ENCODE measurements at places on chromosomes 5 and 9. TPM values are rescaled to one million over a fixed set of nuclear protein-coding genes. Genes with fewer than 3 reads are reported as not detected.

Gene EMB
- total RNA-seq: 28.4 TPM

Gene FOXD4L5
- not detected for total RNA-seq

Gene CHSY3
- 0.56 TPM for total RNA-seq

Gene MRPS30
- total RNA-seq: 56.3 TPM

Gene PCDHB5
- 0.63 TPM for total RNA-seq

Gene F2RL1
- 23.4 TPM for total RNA-seq

Gene NDST1
- 169 TPM for total RNA-seq

Gene PCA3
- total RNA-seq: not detected

Gene DOCK8
- 0.71 TPM for total RNA-seq

Gene NKD2
- 0.09 TPM for total RNA-seq

Gene ADRB2
- 29.5 TPM for total RNA-seq

Gene TAF1L
- total RNA-seq: not detected

Gene HMGXB3
- total RNA-seq: 30.3 TPM

Gene CDO1
- not detected for total RNA-seq

Gene FIBCD1
- total RNA-seq: 0.56 TPM

Gene STXBP1
- 14.8 TPM for total RNA-seq

Gene SLC6A19
- total RNA-seq: not detected

Gene IGFBPL1
- total RNA-seq: 1.5 TPM

Gene IFNA21
- total RNA-seq: not detected

Gene BTNL9
- total RNA-seq: not detected

Gene SKIC3
- 54.5 TPM for total RNA-seq

Gene LECT2
- not detected for total RNA-seq

Gene EXOSC2
- total RNA-seq: 34.4 TPM

Gene MEGF10
- 0.05 TPM for total RNA-seq

Gene SPINK4
- not detected for total RNA-seq

Gene ENTPD2
- total RNA-seq: 1.4 TPM

Gene PHF24
- total RNA-seq: under 0.01 TPM

Gene GPRIN1
- 5.3 TPM for total RNA-seq

Gene ADAMTS16
- total RNA-seq: not detected

Gene CAVIN4
- total RNA-seq: 0.14 TPM

Gene SIT1
- total RNA-seq: not detected

Gene EEIG1
- 4.1 TPM for total RNA-seq

Data from airway epithelial cell (primary cell).